Fibroblast of skin of scalp (primary cell): ENCODE measurements at places on chromosomes 1 and 21.

- no peak for DNase-seq
Observed at GRCh38 chr1:3942416-3943122, 42.5 kb upstream of the C1orf174 start.

- peak; percentile 73 for DNase-seq
Observed at GRCh38 chr1:155479205-155479604, 83.4 kb downstream of the ASH1L start.

- DNase-seq, result no peak
Observed at GRCh38 chr21:27646691-27647090, 679.8 kb upstream of the ADAMTS5 start.

GRCh38 chr1:37020653-37021277 lies 13.6 kb downstream of the GRIK3 start:
- DNase-seq, result peak; percentile 16

DNA sequence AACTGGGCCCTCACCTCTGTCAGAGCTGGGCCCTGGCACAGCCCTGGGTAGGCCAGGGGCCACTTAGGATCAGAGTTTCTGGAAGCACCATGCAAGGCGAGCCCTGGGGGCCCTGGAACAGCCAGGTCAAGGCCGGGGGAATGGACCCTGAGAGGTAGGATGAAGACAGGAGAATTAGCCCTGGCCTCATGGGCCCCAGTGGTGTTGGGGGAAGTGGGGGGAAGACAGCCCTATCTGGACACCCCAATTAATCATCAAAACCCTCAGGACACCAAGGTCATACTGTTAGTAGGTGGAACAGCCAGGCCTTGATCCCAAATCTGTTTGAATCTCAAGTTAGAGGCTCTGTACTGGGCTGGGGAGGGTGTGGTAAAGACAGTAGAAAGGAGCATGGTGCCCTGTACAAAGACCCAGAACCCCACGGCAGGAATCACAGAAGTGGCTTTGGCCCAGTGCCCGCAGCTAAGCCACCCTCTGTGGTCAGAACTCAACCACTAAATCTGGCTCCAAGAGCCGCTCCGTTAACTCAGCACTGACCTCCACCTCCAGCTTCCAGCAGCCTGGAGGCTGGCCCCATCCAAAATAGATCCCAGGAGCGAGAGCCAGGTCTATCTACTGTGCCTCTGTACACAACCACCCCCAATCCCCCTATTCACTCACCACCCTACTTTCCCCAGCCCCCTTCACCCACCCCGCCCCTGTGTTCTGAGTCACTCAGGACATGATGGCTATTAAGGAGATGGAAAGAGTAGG lies 14.0 kb upstream of the TRIM63 start:
- DNase-seq, result no peak
